Neural progenitor cell (in vitro differentiated cells): ENCODE measurements at places on chromosomes 3 and 15. TPM values are rescaled to one million over a fixed set of nuclear protein-coding genes. Genes with fewer than 3 reads are reported as not detected.

GRCh38 chr15:90326441-90326840 lies 25.6 kb upstream of the ZNF774 start:
- no peak for DNase-seq

The MNS1 gene
- total RNA-seq, result 3.0 and 6.2 TPM in 2 replicates

GRCh38 chr3:64054488-64054887 lies 31.2 kb upstream of the PSMD6 start:
- DNase-seq, result no peak

DNA sequence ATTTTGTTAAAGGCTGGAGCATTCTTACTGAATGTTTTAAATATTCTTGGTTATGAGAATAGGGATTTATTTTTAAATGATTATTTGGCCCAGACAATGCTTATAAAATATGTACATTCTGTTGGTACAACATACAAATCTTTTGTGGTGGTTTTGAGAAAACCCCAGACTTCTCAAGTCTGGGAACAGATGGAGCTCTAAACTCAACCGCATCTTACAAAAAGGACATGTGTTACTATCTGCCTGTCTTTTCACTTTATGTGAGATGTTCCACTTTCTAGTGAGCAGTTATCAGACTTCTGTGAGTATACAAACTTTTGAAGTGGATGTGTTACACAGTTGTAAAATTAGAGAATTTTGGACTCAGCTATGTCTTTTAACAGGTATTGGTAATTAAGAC lies 135.5 kb upstream of the RBMS3 start:
- DNase-seq, result no peak

DNA sequence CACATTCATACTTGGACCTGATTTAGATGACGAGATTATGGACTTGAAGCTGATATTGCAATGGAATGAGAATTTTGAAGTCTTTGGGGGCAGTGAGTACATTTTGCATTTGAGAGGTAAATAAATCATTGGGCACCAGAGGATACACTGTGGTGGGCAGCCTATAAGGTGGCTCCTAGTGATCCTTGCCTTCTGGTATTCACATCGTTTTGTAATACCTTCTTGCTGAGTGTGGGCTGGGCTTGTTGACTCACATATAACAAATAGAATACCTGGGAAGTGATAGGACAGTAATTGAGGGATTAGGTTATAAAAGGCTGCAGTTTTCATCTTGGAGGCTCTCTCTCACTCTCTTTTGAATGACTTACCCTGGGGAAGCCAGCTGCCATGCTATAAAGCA lies 605.5 kb upstream of the KCNMB2 start:
- no peak for DNase-seq

DNA sequence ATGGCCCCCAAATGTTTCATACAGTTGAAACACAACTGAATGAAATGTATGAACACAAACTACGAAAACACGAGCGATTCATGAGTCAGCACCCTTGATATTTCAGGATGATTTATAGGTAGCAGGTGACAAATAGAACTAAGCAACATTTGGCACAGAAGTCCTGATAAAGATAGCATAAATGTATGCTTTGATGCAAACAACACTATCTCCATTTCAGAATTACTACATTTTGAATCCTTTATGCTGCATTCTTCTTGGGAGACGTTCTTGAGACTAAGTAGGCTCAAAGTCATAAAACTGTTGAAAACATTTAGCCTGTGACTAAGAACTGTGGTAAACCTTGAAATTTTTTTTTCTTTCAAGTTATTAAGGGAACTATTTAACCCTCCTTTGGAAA lies 200.3 kb upstream of the ICE2 start:
- no peak for DNase-seq

The GREM1 gene
- 2.9 and 4.4 TPM in 2 replicates for total RNA-seq

DNA sequence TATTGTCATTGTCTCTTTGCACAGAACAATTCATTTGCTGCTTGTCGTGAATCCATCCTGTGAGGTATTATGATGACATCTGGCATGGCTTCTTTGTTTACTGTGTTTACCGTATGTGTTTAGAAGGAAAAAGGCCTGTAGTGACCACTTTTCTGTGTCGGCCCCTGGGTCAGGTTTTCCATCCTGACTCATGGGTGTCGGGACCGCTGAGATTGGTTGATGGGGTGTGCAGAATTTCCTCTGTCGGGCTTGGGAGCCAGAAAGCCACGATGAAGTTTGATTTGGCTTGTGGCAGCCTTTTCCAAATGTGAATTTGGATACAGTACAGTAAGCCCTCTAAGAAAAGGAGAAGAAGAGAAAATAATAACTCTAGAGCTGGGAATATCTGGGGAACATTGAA lies 113.5 kb downstream of the FNDC3B start:
- no peak for DNase-seq

DNA sequence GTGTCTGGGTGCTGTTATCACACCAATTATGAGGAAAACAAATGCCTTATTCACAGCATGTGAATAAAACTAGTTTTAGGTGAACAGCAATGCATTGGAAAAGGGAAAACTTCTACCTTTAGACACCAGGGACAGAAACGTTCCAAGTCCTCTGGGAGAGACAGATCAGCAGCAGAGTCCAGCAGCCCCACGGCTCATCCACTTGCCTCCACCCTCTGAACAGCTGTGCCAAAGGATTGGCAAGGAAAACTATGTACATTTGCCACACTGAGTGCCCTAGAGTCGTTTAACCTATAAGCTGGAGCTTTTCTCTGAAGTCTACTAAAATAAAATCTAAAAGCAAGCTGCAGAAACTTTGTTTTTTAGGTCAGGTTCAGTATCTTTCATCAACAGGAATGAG lies 107.7 kb upstream of the EIF1B start:
- no peak for DNase-seq

DNA sequence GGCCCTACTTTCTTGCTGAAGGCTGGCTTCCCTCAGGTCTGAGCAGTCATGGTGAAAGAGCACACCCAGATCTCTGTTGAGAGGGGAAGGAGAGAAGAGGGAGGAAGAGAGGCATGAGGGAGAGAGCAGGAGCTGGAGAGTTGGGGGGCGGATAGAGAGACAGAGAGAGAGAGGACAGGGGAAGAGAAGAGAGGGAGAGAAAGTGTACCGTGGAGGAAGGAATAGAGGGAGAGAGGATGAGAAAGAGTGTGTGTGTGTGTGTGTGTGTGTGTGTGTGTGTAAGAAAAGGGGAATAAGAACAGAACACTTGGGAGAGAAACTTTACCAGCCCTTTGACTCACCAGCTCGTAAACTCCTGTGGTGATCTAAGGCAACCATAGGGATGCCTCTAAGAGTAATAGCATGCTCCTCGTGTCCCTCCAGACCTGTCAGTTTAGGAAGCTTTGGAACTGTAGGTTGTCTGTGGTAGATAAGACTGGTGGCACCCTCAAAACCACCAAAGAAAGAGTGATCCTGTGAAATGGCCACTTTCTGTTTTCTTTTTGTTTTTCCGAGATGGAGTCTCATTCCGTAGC lies 18.2 kb downstream of the ZNF592 start:
- DNase-seq, result no peak

- DNase-seq, result no peak
These were observed 8.4 kb downstream of the PGPEP1L start for GRCh38 chr15:98999233-98999632.

DNA sequence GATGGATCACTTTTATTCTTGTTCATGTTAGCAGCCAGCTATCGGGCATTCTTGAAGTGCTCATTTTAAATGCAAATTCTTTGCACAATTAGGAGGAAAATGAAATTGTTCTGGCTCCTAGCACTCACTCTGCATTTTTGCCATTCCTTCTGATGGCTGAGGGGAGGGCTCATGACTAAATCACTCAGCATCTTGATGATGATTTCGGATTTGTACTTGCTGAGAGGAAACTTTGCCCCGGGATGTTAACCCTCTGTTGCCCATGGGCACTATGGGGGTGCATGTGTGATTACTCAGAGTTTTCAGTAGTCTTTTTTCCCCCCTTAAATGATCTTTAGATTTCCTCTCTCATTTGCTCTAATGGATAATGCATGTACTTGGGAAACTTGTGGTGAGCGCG lies 299.6 kb upstream of the C2CD4B start:
- no peak for DNase-seq
